ENCODE measurements at places on chromosomes 5 and 9.

- no peak for DNase-seq
Observed at GRCh38 chr5:150527038-150527437, 19.1 kb downstream of the NDST1 start.

DNA sequence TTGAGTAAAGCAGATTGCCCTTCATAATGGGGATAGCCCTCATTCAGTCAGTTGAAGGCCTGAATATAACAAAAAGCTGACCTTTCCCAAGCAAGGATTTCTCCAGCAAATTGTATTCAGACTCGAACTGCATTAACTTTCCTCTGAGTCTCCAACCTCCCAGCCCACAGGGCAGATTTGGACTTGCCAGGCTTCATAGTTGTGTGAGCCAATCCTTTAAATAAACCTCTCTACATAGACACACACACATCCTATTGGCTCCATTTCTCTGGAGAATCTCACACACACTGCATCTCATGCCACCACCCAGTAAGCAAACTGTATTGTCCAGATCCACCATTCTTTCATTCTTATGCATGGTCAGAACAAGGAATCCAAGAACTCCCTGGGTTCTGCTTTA is 225.1 kb downstream of the MPDZ start:
- no peak for DNase-seq

- DNase-seq, result no peak
Observed at GRCh38 chr5:172005708-172006320, 624 bp downstream of the FBXW11 start.

- DNase-seq, result no peak
Observed at GRCh38 chr9:91071184-91071990, 269.8 kb downstream of the SYK start.

- no peak for DNase-seq
Observed at GRCh38 chr5:51566953-51567352, 183.7 kb downstream of the ISL1 start.

DNA sequence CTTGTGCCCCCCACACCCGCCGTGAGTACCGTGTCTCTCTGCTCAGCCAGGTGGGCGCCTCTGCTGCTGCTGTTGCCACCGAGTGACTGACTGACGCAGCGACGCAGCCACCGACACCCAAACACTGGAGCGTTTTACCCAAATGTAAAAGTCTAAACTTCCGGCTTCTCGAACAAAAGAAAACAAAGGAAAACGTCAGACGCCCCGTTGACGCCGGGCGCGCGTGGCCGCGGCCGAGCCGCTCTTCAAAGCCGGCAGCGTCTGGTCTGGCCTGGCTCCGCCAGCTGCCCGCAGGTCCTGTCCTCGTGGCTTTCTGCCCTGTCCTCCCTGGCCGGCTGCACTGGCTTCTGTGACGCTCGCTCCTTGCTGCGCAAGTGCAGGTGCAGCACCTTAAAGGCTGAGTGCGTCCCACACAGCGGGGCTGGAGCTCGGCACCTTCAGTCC is 41.4 kb upstream of the CLPTM1L start:
- DNase-seq, result no peak

DNA sequence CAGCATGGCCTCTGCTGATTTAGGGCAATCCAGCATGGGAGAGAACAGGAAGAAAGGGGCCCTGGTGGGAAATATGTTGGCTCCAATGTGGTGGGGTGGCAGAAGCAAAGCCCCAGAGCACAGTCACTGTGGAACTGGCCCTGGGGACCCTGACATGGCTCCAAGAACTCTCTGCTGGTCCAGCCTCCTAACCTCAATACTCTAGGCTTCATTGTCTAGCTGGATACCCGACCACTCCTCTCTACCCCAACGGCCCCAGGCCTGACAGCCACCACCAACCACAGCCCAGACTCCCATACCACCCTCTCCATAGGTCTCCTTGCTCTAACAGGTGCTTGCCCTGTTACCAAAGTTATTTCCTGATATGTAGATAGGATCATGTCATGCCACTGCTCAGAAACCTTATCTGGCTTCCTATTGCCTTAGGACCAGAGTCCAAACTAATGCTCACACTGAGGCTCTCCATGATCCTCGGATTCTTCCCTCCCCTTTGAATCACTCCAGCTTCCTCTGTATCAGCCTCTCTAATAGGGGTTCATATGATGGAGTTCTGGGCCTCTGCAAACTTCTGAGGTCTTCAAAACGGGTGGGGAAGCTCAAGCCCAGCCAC is 12.9 kb downstream of the ACSL6 start:
- DNase-seq, result no peak

GRCh38 chr9:69461103-69461887 is 136.3 kb downstream of the ENTREP1 start:
- DNase-seq, result no peak

GRCh38 chr5:65248896-65249295 is 232.8 kb downstream of the ADAMTS6 start:
- no peak for DNase-seq

GRCh38 chr9:34456746-34457145 is 1.6 kb downstream of the FAM219A start:
- DNase-seq, result no peak

DNA sequence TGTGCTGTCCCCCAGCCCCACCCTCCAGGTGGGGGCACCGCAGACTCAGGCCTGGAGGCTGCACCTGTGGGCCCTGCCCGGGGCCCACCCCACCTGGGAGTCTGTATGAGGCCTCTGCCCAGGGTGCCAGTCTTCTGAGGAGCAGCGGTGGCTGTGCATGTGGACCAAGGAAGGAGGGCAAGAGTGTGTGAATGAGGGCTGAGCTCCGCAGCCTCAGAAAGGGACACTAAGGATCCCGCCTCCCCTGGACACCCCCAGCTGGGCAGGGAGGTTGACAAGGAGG is 19.1 kb downstream of the FGD3 start:
- DNase-seq, result no peak

- no peak for DNase-seq
Observed at GRCh38 chr5:88250010-88250409, 18.6 kb downstream of the TMEM161B start.

GRCh38 chr5:16464664-16465543 is 696 bp downstream of the ZNF622 start:
- no peak for DNase-seq

- no peak for DNase-seq
Observed at GRCh38 chr9:126127591-126127990, 199.0 kb upstream of the MVB12B start.

DNA sequence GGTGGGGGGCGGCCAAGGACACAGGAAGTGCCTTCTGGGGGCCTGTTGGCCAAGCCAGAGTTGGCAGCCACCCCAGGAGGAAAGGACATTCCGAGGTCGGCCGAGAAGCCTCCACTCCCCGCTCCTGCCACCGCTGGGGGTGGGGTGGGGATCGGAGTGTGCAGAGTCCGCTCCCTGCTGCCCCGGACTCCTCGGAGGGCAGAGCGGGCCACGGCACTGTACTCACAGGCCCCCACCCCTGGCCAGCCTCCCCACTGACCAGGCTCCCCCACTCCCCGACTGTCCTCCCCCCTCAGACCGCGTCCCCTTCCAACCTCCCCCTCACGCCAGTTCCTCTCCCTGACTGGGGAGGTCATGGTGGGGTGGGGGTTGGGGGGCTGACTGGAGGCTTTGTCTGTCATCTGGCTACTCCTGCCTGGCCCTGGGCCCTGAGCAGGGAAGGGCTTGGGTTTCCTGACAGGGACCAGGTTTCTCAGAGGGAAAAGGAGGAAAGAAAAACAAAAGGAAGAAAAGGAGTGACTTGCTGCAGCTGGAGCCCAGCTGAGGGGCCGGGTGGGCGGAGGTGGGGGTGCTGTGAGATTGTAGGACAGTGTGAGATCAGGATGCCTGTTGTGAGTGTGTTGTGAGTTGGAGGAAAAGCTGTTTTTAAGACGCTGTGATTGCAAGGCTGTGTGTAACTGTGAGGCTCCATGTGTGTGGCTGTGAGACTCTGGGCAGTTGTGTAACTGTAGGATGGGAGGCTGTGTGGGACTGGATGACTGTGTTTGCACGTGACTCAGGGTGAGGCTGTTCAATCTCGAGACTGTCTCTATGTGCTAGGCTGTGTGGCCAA is 29.7 kb downstream of the CNTFR start:
- DNase-seq, result no peak

GRCh38 chr9:78668148-78668832 is 371.4 kb downstream of the PSAT1 start:
- DNase-seq, result no peak

DNA sequence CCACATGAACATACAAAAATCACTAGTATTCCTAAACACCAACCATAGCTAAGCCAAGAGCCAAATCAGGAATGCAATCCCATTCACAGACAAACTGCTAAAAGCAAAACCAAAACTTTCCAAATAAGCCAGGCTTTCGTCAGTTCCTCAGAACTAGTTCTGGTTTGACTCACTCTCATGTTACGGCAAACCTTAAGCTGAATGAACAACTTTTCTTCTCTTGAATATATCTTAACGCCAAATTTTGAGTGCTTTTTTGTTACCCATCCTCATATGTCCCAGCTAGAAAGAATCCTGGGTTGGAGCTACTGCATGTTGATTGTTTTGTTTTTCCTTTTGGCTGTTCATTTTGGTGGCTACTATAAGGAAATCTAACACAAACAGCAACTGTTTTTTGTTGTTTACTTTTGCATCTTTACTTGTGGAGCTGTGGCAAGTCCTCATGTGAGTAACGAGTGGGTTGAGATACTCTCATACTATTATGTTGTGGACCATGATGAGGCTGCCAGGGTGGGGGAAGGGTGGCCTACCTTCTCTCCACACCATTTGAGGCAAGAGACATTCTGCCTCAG is at the start of gene PDCD1LG2:
PDCD1LG2 (plus strand) TSS at position 172 of the 572 bp plus-strand sequence. CDS start 12,016 bp downstream, outside the sequence.
- DNase-seq, result no peak

- no peak for DNase-seq
Observed at GRCh38 chr9:121636978-121637712, 14.3 kb upstream of the DAB2IP start.

DNA sequence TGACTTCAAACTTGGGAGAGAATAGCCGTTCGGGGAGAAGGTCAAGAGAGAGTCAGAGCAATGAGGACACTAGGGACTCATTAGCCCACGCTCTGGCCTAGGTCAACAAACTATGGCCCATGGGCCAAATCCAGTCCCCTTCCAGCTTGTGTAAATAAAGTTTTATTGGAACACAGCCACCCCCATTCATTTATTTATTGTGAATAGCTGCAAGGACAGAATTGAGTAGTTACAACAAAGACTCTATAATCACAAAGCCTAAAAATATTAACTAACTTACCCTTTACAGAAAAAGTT is 33.1 kb upstream of the TRIM32 start:
- DNase-seq, result no peak

GRCh38 chr5:155309021-155309746 is 295.6 kb downstream of the KIF4B start:
- DNase-seq, result no peak

DNA sequence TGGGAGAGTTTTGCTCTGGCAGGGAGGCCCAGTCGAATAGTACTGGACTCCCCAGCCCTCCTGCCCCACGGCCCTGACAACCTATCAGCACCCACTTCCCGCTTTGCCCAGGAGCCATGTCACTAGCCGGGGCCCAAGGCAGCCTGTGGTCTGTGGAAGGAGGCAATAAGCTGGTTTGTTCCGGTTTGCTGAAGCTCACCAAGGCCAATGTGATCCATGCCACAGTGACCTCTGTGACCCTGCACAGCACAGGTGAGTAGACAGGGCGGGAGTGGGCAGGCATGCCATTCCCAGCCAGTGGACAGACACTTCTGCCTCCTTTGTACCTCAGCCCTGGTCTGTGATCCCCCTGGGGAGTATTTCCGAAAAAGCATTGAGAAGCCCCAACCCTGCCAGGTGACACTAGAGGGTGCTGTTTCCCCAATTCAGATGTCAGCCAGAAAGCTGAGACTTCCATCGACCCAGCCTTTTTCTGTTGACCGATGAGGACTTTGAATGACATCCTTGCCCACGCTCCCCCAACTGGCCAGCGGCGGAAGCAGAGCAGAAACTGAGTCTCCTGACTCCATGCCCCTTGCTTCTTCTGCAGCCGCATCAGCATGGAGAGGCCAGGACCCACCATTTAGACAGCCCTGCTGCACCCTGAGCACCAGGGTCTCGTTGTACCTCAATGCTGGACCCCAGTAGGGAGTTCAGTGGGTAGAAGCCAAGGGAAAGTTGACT is 9.6 kb downstream of the PCYOX1L start:
- DNase-seq, result no peak

DNA sequence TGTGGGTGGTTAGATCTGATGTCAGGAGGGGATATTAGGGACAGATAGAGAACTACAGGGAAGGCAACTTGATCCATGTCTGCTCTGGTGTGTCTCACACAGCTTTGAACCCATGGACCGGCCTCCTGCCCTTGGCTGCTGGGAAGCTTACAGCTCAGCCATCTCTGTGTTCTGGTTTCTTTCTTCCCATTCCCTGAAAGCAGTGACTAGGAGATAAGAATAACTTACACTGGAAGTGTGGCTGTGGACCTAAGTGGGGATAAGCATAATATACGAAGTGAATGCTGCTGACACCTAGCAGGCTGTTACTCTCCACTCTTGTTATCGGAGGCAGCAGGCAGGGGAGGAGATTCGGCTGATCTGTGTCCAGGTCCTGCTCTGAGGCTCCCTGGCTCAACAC is 282.3 kb upstream of the TUT7 start:
- DNase-seq, result no peak

DNA sequence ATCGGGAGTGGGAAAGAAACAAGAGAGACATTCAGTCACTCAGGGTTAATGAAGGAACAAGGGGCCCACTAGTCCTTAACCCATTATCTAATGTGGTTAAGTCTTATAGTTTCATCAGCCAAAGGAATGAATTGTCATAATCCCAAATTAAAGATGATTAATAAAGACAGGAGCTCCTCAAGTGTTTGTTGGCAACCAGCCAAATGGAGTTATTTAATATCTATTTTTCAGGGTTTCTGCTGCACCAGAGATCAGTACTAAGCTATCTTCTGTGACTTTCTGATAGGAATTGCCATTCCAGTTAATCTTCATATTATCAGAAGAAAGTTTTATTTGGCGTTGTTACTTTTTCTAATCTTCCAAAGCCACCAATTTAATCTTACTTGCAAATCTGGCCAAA is 34.0 kb upstream of the FCHO2 start:
- DNase-seq, result no peak

DNA sequence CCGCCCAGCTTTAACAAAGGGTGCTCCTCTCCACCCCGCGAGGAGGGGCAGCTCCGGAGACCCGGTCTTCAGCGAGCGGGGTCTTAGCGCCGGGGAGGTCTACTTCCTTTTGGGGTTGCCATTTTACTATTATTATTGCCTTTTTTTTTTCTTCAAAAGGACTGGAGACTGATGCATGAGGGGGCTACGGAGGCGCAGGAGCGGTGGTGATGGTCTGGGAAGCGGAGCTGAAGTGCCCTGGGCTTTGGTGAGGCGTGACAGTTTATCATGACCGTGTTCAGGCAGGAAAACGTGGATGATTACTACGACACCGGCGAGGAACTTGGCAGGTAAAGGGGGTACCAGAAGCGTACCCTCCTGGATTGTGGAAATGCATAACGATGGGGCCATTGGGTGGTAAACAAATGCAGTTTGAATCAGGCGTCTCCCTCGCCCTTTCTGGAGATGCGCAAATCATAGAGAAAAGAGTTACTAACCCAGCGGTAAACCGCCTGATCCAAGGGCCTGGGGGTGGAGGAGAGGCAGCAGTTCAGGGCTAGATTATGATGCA is 1.2 kb downstream of the DAPK1 start:
- DNase-seq, result no peak

DNA sequence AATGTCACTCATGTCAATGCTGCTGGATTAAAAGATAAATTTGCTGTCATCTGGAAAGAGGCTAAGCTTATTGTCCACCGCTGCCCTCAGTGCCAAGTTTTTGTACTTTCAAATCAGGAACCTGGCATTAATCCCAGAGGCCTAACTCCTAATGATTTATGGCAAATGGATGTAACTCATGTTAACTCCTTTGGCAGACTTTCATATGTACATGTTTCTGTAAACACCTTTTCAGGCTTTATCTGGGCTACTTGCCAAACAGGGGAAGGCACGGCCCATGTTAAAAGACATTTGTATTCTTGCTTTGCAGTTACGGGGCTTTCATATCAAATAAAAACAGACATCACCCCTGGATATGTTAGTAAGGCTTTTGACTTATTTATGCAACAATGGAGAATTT is 608.0 kb upstream of the ACO1 start:
- DNase-seq, result peak; percentile 69

Data from NCI-H1048 (cell line).